ENCODE measurements at places on chromosomes 13 and 19.

DNA sequence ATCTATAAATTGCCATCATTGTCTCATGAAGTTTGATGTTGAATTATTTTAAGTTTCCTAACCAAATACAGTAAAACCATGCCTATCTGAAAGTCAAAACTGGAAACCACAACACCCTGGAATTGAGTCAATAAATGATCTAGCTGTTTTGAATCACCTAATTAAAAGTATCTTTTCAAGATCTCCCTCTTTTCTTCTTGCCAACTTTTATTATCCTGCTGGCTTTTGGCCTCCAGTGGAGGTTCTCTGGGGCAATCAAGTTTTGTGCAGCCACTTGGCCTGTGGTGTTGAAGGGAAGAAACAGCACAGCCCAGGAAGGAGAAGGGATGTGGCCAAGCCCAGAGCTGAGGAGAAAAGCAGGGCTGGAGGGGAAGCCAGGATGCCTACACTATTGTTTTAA, 255.4 kb downstream of the COG6 start:
- no peak for DNase-seq

DNA sequence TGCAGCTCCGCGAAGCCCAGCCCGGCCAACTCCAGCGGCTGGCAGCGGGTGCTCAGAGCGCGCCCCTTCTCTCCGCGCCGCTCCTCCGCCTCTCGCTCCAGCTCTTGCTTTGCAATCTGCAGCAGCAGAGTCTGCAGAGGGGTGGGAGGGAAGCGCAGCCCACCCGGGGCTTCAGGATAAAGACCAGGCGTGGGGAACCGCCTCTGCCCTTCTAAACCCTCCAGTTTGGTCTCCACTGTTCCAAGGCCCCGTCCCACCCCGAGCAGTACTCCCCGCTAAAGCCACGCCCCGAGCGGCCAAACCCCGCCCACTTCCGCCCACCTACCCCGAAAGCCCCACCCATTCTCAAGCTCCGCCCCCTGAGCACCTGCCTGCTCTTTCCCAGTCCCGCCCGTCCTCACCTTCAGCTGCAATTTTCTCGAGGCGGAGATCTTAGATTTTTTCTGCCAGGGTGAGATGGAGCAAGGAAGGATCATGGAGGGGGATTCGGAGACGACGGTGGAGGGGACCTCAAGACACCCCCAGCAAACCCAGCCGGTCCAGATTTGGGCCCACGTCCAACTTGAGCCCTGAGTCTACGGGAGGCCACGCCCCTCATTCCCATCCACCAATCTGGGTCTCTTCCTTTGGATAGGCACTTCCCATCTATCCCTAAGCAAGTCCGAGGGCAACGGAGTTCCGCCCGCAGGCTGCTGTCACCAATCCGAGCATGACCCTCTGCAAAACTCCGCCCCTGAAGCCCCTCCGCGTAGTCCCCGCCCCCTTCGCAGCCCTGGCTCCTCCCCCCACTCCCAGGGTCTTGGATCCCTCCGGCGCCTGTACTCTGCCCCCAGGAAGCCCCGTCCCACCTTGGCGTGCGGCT, 1.1 kb downstream of the TNNI3 start:
- no peak for DNase-seq

DNA sequence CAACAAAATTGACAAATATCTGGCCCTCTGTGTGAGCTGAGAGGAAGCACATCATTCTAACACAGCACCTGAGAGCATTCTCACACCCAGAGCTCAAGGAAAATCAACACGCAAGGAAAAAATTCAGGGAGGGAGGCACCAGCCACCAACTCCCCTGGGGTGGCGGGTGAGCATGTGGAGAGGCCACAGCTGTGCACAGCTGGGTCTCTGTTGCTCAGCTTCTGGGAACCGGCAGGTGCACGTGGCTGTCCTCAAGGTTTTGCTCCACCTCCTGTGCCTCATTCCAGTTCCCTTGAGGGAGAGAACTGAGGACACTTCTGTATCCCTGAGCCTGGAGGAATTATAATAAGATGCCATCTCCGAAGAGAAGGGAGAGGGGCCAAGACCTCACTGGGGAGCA, 134.0 kb downstream of the USP12 start:
- no peak for DNase-seq

DNA sequence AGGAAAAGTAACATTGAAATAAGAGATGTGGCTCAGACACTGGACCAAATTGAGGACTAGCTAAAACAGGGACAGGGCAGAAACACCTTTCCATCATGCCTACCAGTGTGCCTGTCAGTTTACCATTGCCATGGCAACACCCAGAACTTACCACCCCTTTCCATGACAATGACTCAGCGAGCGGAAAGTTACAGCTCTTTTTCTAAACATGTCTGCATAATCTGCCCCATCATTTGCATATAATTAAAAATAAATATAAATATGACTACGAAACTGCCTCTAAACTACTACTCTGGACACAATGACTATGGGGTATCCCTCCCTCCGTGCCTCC, 96.0 kb downstream of the UBL3 start:
- DNase-seq = no peak

DNA sequence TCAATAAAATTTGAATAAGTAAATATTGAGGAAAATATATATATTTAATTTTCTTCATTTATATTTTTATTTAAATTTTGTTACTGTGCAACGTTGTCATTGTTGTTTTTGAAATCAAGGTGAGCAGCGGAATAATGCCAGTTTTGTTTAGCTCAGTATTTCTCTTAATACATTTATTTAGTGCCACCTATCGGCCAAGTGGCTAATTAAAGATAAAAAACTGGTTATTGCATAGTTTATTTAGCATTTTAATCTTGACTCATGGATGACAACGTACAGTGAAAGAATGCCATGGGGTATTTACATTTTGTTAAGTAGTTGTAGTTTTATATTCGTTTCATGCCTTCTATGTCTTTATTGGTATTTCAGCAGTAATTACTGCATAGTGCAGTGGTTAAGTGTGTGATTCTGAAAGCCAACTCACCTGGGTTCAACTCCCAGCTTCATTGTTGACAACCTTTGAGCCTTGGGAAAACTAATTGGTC, 265.9 kb downstream of the MYO16 start:
- no peak for DNase-seq
